Coronary artery (tissue), 2 donors: ENCODE measurements at places on chromosomes 3 and 15.

DNA sequence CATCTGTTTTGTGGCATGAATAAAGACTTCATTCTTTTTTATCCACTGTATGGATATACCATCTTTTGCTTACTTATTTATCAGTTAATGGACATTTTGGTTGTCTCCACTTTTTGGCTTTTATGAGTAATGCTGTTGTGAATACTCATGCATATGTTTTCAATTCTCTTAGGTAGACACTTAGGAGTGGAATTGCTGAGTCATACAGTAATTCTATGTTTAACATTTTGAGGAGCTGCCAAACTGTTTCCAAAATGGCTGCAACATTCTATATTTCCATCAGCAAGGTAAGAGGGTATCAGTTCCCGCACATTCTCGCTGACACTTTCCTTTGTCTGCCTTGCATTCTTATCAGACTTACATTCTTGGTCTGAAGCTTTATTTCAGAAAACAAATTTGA is 191.1 kb downstream of the WNT5A start:
- no peak for DNase-seq

DNA sequence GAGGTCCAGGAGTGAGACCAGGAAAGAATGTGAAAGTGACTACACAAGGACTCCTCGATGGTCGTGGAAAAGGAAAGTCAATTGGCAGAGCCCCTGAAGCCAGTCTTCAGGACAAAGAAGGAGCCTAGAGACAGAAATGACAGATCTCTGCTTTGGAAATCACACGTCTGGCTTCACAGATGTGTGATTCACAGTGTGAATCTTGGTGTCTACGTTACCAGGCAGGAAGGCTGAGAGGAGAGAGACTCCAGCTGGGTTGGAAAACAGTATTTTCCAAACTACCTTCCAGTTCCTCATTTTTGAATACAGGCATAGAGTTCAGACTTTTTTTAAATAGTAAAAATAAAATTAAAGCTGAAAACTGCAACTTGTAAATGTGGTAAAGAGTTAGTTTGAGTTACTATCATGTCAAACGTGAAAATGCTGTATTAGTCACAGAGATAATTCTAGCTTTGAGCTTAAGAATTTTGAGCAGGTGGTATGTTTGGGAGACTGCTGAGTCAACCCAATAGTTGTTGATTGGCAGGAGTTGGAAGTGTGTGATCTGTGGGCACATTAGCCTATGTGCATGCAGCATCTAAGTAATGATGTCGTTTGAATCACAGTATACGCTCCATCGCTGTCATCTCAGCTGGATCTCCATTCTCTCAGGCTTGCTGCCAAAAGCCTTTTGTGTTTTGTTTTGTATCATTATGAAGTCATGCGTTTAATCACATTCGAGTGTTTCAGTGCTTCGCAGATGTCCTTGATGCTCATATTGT is 6.0 kb downstream of the CCR2 start:
- DNase-seq: no peak

DNA sequence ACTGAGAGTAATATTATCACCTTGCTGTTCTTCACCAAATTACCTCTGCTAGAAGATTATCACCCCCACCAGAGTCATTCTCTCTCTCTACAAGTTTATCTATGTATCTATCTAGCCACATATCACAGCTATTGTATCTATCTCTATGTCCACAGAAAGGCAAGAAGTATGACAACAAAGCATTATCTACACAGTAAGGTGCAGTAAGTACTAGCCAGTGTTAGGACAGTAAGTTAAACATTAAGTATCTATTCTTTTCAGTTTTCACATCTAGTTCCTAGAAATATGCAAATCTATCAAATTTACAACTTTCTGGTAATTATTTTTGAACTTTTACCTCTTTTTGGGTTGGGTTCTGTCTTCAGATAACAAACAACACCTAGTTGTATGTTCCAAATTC is 26.5 kb upstream of the XXYLT1 start:
- DNase-seq: no peak

GRCh38 chr3:68206524-68207117 is 552.2 kb upstream of the SUCLG2 start:
- no peak for DNase-seq

DNA sequence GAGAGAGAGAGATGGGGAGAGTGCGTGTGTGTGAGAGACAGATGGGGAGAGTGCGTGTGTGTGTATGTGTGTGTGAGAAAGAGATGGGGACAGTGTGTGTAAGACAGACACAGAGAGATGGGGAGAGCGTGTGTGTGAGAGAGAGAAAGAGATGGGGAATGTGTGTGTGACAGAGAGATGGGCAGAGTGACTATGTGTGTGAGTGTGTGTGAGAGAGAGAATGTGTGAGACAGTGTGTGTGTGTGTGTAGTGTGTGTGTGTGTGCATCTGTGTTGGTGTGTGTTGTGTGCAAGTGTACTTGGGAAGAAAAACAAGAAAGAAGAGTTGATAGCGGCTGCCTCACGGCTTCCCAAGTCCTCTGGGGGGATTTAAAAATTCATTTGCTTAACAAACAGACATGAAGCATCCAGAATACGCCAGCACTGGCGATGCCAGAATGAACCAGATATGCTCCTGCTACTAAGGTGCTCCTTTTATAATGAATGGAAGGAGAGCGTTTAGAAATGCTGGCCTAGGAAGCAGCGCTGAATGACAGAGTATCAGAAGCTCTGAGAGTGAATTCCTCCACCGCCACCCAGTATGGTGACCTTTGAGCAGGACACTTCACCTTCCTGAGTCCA is 186.1 kb upstream of the TSC22D2 start:
- no peak for DNase-seq
